ENCODE measurements at places on chromosomes 2 and 18.

GRCh38 chr2:79729532-79729931 is 216.7 kb downstream of the CTNNA2 start:
- no peak for DNase-seq

DNA sequence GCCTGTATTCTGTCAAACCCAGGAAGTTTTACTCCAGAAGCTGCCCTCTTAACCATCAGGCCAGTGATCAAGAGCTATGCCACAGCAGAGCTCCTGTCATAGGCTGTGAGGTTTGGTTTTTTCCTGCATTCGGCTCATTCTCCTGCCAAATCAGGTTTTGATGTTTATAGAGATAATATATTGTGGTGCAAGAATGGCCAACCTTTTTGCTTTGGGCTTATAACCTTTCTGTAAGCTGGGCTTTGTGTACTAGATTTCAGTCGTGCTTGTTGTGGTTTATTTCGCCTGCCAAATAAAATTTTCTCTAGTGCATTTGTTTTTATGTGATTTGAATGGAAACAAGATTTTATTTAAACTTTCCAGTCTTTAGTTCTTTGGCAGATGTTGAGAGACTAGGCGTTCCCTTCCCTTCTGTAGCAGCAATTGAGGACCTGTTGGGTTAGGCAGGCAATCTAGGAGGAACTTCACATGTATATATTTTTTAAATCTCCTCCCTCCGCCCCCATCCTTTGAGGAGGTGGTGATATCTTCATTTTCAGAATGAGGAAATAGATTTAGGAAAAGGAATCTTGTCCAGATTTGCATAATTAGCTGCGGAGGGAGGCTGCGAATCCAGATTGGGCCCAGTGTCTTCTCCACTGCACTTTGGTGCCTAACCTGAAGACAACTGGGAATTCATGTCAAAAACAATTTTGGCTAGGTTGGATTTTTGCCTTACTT is 2.6 kb downstream of the KDM3A start:
- no peak for DNase-seq

- DNase-seq = no peak
Measured at GRCh38 chr18:46711444-46711863, 45.4 kb downstream of the ST8SIA5 start.

DNA sequence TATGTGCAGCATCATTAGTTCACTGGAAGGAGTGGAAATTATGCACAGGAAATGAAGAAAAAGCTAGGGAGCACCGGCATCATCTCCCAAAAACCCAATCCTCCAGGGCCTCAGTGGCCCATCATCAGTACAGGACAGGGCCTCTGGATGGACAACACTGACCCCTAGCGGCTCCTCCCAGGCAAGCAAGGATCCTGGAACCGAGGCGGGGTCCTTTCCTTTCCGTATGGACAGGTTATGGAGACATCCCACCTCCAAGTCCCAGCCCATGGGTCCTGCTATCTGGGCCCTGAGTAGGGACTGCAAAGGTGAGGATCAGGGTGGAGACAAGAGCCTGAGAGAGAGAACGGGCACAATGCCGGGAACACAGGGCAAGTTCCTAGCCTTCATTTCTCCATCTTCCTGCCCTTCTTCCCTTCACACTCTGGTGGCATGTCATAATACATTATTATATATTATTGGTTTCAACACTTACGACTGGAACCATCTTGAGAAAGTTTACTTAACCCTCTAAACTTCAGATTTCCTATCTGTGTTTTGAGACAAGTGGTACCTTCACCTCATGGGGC is 68.2 kb downstream of the ZNF516 start:
- no peak for DNase-seq

DNA sequence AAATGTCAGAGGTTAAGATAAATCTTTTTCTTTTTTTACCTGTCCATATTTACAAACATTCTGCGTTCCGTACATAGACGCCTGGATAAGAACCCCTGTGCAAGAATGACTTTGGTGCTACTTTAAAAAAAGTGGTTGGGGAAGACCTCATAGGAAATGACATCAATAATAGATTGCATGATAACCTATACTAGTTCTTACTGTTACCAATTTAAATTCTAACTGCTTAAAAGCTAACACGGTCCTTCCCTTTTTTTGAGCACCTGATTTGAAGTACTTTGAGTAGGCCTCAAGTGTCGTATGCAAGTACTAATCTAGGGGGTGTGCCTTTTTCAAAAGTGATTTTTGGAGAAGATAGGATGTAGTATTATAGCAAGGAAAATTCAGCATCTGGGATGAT is 2.1 kb downstream of the SLC39A10 start:
- DNase-seq = no peak

- no peak for DNase-seq
Measured at GRCh38 chr18:9417073-9417851, 58.1 kb upstream of the RALBP1 start.

GRCh38 chr2:190420801-190421200 is 12.6 kb downstream of the MFSD6 start:
- no peak for DNase-seq

DNA sequence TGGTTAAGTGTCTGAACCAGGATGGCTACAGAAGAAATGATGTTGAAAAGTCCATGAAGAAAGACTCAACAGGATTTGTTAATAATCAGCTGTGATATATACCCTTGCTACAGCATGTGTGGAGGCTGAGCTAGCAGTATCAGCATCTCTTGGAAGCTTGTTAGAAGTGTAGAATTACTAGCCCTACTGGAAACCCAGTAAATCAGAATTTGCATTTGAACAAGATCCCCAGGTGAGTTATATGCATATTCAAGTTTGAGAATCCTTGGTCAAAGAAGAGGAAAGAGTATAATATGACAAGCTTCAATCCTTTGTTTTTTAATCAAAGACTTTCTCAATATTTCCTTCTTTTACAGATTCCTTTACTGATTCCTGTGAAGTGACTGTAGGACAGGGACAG is 109.0 kb upstream of the KCNJ3 start:
- DNase-seq = no peak

DNA sequence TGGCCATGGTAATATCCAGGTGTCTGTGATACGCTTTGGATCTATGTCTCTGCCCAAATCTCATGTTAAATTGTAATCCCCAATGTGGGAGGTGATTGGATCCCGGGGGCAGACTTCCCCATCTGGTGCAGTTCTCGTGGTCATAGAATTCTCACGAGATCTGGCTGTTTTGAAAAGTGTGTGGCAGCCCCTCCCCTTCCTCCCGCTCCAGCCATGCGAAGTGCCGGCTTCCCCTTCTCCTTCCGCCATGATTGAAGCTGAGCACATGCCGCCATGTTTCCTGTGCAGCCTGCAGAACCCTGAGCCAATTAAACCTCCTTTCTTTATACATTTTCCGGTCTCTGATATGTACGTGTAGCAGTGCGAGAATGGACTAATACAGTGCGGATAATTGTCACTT is 42.5 kb downstream of the GPC1 start:
- no peak for DNase-seq

GRCh38 chr2:237244976-237245646 is 159.4 kb downstream of the COPS8 start:
- DNase-seq = no peak

- DNase-seq = no peak
Measured at GRCh38 chr2:216777637-216778273, 82.1 kb downstream of the TNP1 start.

- no peak for DNase-seq
Measured at GRCh38 chr2:2575181-2575577, 244.1 kb upstream of the MYT1L start.

DNA sequence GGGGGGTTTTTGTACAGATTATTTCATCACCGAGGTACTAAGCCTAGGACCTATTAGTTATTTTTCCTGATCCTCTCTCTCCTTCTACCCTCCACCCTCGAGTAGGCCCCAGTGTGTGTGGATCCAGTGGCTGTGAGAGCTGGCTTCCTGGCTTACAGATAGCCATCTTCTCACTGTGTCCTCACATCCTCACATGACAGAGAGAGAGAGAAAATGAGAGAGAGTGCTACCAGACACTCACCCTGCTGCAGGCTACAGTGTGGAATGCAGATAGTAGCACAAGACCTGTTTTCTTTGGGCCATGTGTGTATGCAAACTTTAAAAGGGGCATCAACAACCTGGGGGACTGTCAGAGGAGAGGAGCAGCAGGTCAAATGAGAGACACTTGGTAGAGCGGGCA is 9.5 kb downstream of the KCNK3 start:
- no peak for DNase-seq

- no peak for DNase-seq
Measured at GRCh38 chr2:74249406-74250122, 51.1 kb downstream of the MTHFD2 start.

DNA sequence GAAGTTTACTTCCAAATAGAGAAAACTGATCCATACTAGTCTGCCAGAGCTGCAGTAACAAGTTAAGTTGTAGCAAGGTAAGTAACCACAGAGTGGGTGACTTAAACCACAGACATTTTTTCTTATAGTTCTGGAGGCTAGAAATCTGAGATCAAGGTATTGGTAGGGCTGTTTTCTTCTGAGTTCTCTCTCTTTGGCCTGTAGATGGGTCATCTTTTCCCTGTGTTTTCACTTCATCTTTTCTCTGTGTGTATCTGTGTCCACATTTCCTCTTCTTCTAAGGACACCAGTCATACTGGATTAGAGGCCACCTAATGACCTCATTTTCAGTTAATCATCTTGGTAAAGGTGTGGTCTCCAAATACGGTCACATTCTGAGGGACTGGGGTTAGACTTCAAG is 142.9 kb upstream of the MEX3C start:
- no peak for DNase-seq

DNA sequence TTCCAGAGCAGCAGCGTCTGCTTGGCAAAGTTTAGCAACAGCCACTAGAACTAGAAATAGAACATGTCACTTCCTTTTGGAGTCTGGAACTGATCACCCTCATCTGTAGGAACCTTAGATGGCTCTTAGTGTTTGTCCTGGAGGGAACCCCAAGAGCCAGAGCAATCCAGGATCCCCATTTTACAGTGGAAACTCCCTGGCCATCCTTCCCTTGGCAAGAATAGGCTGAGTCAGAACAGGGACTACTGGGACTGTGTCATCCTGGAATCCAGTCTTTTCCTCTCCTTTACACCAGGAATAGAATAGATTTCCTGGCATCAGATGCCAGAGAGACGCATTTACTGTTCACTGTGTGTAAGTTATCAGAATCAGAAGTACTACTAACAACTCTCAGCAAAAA is 33.2 kb upstream of the GRHL1 start:
- no peak for DNase-seq

- DNase-seq = no peak
Measured at GRCh38 chr2:81550277-81550676, 1245.7 kb upstream of the LRRTM1 start.

- DNase-seq = no peak
Measured at GRCh38 chr2:128421861-128422311, 103.2 kb upstream of the HS6ST1 start.

DNA sequence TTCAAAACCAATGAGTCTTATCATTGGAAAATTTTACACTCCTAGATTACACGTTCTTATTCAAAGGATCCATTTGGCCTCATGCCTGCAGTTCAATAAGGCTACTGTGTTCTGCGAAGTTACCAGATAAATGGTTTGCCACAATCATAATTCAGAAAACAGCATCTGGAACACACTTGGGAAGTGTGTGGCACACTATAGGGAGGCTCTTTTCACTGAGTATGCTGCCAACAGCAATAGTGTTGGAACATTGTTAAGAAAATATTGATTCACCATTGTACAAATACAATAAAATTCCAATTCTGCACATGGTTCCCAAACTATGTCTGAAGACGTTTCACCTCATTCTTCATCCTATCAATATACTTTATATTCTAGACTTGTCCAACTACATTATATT is 141.4 kb upstream of the DOK6 start:
- DNase-seq = no peak

GRCh38 chr18:61635901-61636528 is 256.8 kb downstream of the RNF152 start:
- peak; percentile 9 for DNase-seq

GRCh38 chr2:106886916-106887758 is 1.2 kb upstream of the ST6GAL2 start:
- no peak for DNase-seq

DNA sequence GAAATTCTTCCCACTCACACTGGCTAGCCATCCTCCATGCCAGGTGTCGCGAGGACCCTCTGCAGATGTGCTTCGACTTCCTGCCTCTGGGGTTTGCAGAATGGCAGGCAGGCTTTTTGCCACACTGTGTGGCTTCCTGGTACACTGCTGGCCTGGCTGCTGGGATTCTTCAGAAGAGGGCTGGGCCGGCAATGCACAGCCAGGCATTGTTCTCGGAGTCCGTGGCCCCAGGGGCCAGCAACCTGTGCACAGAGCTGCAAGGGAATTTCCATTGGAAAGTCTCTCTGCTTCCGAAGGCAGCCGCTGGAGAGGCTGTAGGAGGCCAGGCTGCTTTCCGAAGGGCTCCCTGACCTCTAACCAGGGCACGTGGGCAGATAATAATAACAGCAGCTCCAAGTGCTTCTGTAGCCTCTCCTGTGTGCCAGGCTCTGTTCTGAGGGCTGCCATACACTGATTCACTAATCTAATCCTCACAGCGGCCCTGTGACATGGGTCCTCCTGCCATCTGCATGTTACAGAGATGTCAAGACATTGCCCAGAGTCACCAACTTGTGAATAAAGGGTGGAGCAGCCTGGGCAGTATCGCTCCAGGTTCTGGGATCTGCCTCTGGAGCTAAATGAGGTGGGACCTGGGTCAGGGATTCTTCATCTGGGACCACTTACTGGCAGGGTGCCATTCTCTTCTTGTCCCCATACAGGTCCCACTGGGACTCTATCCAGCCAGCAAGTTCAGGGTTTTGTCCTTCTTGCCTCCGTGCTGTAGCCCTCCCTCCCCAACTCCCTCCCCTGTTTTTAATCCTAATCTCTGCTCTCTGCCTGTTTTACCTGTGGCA is 5.0 kb downstream of the LDLRAD4 start:
- no peak for DNase-seq

DNA sequence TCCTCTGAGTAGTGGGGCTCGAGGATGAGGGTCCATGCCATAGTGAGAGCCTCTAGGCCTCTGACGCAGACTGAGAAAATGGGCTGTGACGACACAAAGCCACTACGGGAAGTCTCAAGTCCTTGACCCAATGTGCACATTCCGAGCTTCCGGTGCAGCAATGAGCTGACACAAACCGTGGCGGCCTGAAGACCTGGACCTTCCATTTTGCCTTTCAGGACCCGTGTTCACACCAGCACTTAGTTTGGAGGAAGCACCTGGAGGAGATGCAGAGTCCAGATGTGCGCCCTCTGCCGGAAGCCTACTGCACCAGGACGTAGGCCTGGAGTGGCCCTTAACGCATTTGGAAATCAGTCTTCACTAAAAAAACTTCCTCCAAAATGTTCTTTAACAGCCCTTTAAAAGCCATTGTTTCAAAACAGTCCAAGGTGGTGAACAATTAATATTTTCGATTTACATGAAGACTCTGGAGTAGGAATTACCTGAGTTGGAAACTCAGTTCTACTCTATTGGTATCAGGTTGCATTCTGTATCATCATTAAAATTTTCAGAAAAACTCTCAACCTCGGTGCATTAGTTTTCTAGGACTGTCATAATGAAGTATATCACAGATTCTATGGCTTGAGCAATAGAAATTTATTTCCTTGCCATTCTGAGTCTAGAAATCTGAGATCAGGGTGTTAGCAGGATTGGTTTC is 33.9 kb downstream of the BMP10 start:
- peak; percentile 71 for DNase-seq
